GM04503 (cell line): ENCODE measurements at places on chromosomes 4 and X.

- DNase-seq: no peak
Measured at GRCh38 chrX:2516623-2517022, 15.8 kb upstream of the DHRSX start.

- no peak for DNase-seq
Measured at GRCh38 chr4:15148199-15148598, 145.9 kb downstream of the CPEB2 start.

- DNase-seq: no peak
Measured at GRCh38 chr4:162586266-162586665, 422.5 kb upstream of the FSTL5 start.

DNA sequence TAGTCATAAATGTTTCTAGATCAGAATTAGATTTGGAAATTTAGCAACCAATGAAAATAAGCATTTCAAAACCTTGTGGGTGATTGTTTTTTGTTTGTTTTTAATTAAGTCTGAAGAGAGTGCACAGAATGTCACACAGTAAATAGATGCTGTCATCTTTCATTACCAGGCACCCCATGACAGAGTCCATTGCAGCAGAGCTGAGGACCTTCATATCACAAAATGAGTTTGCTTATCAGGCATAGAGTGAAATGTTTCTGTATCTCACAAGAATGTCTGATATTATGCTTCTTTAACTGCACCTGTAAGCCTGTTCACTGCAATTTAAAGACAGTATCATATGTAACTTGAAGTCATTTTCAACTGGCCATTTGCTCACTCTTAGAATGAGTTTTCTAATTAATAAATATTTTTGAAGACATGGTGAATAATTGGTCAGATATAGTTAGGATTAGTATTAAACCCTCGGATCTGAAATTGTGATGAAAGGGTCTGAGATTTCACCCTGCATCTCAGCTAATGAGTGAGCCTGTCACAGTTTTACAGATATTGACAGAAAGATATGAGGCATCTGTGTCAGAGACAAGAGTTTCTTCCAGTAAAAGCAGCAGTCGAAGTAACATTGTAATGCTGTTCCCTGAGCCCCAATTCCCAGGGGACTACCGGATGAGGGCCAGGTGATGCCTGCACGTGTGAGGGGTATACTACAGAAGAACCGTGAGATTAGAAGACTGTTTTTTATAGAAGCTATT, 416.4 kb downstream of the CCSER1 start:
- no peak for DNase-seq

- DNase-seq: no peak
Measured at GRCh38 chr4:3250438-3250955, 1.5 kb downstream of the MSANTD1 start.

- no peak for DNase-seq
Measured at GRCh38 chrX:100687546-100687945, 43.5 kb downstream of the SRPX2 start.
